ENCODE measurements at places on chromosomes 1 and 21.
A peak's percentile ranks its signal among the peaks of the same experiment; 100 is the strongest.

DNA sequence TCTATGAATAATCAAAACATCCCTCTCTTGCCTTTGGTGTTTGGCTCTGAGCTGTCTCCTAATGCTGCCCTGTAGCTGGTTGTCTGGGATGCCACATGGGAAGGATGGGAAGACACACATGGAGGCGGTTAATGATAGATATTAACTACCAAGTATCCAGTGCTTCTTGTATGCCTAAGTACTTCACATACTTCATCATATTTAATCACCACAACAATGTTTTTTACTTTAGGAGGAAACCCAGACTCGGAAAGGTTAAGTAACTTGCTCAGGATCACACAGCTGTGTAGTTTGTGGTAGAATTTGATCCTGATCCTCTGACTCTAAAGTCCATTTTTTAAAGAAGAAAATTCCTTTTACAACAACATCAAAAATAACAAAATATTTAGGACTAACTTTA, 88.0 kb downstream of the HHAT start:
- no peak for DNase-seq

- no peak for DNase-seq
These were observed 38.3 kb upstream of the PAX7 start for GRCh38 chr1:18592368-18592767.

GRCh38 chr1:205569411-205570172, 62.2 kb downstream of the ELK4 start:
- DNase-seq = no peak

- no peak for DNase-seq
These were observed 32.7 kb upstream of the HP1BP3 start for GRCh38 chr1:20819818-20820217.

DNA sequence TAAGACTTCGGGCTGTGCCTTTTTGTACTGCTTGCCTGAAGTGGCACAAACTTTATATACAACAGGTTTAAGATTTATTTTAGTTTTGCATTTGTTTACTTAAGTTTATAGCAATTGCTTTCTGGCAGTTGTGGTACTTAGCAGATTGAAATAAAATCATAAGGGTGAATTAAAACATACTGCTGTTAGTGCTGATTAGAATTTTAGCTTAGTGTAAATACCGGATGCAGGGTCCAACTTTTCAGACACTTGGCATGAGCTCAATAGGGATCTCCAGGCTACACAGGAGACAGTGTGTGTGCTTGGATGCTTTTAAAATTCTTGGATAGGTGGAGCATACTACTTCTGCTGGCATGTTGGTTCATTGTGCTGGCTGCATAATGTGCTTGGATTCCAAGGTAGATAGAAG, 159.6 kb downstream of the NFIA start:
- DNase-seq = no peak

DNA sequence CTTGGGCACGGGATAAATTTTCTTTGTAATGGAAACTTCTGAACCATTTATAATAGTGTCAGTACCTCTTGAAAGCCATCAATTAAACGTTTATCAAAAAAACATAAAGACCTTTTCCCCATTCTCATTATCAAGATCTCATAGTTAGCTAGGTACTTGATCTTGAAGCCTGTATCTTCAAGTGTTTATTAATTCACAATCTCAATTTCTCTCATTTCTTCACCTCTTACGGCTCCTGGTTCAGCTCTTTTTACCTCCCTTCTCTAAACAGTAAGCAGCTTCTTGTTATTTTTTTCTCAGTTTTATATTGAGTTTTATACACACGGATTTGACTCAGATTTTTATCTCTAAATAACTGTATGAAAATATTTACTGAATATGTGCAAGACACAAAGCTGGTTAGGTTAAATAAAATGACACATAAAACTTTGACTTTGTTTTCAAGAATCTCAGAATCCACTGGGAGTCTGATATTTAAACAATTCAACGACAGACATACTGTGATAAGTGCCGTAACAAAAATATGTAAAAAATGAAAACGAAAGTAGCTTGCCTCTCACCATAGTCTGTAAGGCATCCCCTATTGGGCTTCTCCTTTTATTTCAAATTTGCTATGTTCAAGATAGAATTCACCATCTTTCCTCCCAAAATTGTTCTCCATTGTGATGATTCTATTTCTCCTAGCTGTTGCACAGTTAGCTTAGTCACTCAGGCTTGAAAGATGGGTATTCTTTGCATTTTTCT, 411.6 kb upstream of the ZRANB2 start:
- DNase-seq = no peak

DNA sequence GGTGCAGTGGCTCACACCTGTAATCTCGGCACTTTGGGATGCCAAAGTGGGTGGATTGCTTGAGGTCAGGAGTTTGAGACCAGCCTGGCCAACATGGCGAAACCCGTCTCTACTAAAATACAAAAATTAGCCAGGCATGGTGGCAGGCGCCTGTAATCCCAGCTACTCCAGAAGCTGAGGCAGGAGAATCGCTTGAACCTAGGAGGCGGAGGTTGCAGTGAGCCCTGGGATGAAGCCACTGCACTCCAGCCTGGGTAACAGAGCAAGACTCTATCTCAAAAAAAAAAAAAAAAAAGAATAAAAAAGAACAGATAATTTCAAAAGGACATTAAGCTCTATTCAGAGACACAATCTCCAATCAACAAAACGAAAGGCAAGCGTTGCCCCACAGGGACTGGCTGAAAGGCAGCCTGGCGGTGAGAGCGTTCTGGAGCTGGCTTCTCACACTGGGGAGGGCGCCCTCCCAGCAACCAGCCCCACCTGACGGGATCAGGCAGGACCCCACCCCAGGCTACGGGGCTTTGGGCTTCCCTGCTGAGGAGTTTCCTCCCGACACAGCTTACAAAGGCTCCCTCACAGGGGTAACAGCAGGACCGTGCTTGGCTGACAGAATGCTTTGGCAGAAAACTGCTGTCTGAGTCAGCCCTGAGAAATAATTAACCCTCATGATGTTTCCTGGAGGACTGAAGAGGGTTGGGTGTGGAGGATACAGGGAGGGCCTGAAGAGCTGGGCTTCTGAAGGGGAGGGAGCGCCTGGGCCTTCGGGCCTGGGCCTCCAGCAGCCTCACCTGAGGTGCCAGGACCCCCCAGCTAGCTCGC, 31.1 kb upstream of the SRP9 start:
- DNase-seq = no peak

DNA sequence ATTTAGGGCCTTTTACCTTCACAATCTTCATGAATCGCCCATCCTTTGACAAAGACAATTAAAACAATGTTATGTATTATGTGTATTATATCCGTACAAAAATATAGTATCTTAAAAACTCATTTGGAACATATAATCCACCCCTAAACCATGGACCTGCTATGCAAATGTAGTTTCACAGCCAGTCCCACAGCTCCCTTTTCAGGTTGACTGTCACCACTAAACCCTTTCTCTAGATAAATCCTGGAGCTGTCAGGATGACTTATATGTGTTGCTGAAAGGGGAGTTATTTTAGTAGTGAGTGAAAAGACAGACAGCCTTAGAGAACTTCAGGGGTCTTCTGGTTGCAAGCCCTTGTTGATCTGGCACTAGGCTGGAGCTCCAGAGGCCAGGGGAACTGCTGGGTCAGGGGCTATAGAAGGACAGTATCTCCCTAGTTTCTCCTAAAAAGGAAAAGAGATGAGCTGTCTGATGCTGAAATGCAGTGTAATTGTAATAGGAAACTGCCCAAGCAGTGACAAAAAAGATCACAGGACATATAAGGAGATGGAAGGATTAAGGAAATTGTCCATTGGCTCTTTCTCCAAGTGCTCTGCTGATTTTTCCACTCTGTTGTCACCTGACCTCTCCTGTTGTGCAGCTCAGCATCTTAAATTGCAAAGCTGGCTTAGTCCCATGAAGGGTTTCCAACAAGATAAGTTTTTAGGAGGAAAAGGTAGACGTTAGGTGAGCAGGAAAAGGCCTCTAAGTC, 127.7 kb downstream of the S1PR1 start:
- DNase-seq = no peak

DNA sequence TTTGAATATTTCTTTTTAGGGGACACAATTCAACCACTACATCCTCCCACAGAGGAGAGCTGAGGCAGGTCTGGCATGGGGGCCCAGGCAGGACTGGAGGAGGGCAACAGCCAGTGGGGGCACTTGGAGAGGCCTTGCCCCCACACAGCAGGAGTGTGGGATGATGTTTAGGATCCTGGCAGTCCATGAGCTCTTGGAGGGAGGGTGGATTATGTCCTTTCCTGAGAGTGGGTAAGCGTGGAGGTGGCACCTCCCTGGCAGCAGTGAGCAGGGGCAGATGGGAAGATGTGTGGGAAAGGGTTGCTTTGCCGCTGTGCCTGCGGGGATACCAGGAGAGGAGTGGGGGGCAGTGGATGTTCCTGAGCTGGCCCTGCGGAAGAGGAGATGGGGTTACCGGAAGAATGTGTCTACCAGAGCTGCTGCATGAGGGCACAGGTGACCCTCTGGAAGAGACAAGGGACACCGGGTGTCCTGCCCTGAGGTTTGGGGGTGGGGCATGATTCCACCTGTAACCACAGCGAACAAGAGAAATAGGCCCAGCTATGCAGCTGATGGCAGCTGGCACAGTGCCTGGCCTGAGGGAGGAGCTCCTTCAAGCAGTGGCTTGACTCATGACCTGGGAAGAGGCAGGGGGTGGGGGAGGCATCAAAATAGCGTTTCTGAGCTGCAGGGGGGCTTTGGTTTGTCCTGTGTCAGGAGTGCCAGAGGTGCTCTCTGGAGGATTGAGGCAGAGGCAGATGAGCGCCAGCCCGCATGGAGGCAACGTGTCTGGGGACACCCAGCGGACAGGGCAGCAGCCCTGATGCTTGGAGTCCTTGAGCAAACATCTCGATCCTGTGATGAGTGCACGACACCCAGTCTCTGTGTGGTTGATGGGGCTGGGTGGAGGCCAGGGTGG, 123.9 kb upstream of the TMPRSS2 start:
- no peak for DNase-seq

GRCh38 chr1:227774821-227775661, 39.8 kb downstream of the SNAP47 start:
- DNase-seq = no peak

DNA sequence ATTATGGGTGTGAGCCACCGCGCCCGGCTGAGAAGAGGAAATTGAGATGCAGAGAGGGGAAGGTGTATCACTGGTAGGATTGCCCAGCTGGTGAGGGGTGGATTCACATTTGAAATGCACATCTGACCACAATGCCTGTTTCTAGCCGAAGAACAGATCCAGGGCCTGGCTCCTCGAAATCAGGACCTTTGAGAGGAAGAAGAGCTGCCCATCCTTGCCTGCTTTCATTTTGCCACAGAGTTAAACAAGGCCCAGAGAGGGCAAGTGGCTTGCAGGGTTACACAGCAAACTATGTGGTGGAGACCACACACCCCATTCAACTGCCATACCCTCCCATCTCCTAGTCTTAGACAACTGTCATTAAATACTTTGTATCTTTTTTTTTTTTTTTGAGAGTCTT, 32.9 kb upstream of the TMEM61 start:
- no peak for DNase-seq

GRCh38 chr1:183310753-183311479, 107.3 kb downstream of the NMNAT2 start:
- DNase-seq = no peak

DNA sequence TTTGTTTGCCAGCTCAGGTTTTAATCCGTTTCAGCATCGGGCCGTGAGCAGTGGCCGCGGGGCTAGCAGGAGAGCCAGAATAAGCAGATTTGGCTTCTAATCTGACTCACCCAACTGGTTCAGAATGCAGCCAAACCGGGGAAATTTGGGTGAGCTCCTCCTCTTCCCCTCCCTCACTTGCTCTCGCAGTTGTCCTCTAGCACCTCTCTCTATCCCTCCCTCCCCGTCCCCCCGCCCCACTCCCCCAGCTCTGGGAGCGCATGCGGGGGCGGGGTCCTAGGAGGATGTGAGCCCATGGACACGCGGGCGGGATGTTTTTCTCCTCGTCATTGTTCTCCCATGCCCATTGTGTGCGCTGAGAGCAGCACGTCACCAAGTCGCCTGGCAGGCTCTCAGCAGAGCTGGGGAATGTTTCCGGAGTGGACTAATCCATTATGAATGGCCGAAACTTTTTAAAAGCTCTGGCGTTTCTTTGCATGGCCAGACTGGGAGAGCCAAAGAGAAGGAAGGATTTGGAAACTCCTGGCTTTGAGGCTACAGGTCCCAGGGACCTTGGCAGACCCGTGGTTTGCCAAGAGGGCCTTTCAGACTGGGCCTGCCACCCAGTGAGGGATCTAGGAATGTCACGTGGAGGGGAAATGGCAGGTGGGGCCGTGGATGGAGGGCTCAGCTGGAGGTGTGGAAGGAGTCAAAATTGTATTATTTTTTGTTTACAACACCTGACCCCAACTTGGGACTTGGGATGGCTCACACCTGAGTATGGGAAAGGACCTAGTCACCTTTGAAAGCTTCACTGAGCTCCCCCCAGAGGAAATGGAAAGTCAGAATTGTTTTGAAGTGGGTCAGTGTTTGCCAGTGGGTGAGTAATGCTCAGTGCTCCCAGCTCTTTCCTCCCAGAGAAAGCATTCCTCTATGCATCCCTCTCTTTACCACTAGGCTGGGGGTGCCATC, 39.2 kb downstream of the CDK18 start:
- DNase-seq = no peak

GRCh38 chr1:218661411-218661810, 316.3 kb downstream of the TGFB2 start:
- no peak for DNase-seq

GRCh38 chr1:108592030-108592759, 32.3 kb downstream of the EEIG2 start:
- DNase-seq = no peak

- DNase-seq = no peak
These were observed 55.6 kb downstream of the PEX14 start for GRCh38 chr1:10530281-10530740.

DNA sequence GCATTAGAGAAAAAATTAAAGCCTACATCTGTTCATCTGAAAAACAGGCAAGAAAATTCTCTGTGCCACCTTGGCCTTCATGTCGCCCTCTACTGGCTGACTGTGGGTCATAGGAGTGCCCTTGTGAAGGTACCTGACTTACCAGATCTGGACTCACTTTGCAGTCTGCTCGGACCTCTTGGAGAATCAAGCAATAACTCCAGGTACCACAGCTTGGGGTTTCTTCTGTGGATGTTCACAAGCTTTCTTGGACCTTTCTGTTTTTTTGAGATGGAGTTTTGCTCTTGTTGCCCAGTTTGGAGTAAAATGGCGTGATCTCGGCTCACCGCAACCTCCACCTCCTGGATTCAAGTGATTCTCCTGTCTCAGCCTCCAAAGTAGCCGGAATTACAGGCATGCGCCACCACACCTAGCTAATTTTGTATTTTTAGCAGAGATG, 2.4 kb upstream of the PRAMEF18 start:
- peak; percentile 33 for DNase-seq
